RCC 7860 (cell line): ENCODE measurements at places on chromosomes 4 and X.
A peak's percentile ranks its signal among the peaks of the same experiment; 100 is the strongest.

GRCh38 chr4:153465615-153466080, 512 bp upstream of the TMEM131L start:
- no peak for DNase-seq

DNA sequence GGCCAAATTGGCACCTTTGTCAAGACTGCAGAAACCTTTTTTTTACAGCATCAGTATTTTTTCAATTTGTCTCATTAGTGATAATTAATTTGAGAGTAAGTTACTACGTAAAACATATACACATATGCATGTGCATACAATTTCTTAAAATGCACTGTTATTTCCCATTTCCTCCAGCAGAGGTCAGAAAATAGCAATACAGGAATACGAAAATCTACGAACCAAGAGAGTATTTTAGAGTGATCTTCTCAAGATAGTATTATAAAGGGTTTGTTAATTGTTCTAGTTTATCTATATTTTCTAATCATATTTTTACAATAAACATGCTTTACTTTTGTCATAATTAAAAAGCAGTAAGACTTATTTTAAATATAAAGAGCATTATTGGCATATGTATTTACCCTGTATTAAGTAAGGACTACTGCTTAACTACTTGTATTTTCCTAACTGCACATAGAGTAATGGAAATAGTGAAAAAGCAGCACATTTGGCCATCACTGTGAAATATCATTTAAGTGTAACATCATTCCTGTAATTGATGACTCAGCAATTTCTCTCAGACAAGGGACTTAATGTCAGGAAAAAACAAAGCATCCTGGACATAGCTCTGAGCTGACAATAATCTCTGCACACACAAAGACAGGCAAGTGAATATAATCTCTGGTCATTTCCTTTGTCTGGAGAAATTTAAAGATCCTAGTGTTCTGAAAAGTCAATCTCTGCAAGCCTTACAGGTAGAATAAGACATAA, 45.6 kb downstream of the MAOB start:
- DNase-seq, result peak; percentile 11

DNA sequence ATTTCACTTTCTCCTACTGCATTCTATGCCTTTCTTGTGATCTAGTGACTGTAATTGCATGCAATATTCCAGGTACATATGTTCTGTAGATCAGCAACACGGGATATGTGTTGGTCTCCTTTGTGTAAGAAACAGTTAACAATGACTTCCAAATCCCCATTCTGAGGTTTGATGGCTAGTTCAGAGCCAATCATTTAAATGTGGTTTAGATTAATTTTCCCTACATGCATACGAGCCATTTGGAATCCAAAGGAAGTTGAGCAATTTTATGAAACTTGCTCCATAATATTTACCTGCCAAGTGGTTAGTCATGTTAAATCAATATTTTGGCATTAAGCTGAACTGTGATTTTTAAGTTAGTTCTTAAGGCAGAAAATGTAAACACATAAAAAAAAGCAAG, 172.8 kb upstream of the DCAF12L2 start:
- DNase-seq, result no peak

- DNase-seq, result no peak
Measured at GRCh38 chr4:125096662-125097061, 218.1 kb upstream of the FAT4 start.

DNA sequence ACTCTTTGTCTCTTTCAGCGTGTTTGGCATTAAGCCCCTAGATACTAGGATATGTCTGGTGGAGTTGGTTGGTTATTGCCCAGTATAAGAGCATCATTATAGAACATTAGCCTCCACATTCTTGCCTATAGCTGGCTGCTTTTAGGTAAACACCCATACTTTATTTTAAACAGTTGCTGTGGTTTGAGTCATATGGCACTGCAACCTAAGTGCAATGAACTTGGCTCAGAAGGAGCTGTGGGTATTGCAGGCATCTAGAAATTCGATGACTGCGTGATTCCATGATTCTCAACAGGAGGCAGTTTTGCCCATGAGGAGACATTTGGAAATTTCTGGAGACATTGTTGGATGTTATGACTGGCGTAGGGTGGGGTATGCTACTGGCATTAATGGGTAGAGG, 49.5 kb downstream of the DCLK2 start:
- no peak for DNase-seq

- peak; percentile 42 for DNase-seq
Measured at GRCh38 chr4:97493815-97494518, 649.3 kb downstream of the STPG2 start.

DNA sequence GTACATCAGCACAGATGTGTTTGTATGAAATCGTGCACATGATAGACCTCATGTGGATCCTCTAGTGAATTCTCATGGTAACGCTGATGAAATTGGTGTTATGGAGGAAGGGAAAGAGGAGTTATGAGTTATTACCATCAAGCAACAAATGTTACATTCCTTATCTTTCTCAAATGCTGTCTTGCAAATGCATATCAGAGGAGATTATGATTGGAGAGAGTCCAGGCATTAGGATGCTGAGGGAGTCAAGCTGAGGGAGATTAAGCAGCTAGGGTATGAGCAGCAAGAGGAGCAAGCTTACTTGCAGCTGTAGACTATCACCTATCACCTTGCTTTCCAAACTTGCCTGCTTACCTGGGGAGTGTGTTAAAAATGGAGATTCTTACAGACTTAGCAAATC, 36.8 kb upstream of the SFRP2 start:
- no peak for DNase-seq

GRCh38 chr4:75235359-75235951, 278.7 kb downstream of the RCHY1 start:
- DNase-seq, result no peak

- no peak for DNase-seq
Measured at GRCh38 chrX:120365320-120365719, 3.4 kb downstream of the ATP1B4 start.

GRCh38 chr4:54118850-54119589, 19.1 kb downstream of the GSX2 start:
- DNase-seq, result no peak

DNA sequence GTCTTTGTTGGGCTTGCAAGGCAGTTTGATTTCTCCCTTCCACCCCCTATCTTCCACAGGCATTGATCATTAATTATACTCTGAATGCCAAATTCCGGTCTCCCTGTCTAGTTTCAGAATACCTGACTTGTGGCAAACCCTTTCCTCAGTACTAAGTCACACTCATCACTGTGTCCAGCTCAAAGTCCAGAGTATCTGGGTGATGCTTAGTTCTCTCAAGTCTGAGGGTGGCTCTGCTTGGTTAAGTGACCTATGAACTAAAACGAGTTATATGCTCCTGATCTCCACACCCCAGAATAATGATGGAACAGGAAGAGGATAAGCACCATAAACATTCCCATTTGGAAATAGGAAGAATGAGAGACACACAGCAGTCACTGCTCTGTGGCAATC, 6.5 kb downstream of the SMIM9 start:
- no peak for DNase-seq

GRCh38 chrX:111503485-111503993, 7.9 kb upstream of the SERTM2 start:
- no peak for DNase-seq

GRCh38 chr4:97374526-97374925, 768.8 kb downstream of the STPG2 start:
- DNase-seq, result no peak

DNA sequence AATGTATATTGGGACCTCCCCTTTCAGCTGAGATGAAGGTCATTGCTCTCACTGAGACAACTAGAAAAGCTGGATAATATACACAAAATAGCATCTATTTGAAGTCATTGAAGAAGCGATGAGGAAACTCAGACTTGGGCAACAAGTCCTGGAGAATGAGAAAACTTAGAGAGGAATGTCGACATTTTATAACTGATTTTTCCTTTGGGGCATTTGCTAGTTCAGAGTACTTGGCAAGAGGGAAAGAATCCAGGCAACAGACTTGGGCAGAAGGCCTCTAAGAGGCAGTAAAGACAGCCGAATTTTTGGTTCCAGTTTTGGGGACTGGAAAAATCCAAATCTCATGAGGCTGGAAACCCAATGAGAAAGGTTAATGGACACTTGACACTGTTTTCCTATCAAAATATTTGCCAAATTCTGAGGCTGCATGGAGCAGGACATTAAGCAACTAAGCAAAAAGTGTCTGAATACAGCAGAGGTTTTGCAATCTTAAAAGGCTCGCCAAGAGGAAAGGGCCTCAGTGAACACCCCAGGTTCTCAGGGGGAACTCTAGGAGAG, 21.0 kb upstream of the ANXA5 start:
- no peak for DNase-seq

DNA sequence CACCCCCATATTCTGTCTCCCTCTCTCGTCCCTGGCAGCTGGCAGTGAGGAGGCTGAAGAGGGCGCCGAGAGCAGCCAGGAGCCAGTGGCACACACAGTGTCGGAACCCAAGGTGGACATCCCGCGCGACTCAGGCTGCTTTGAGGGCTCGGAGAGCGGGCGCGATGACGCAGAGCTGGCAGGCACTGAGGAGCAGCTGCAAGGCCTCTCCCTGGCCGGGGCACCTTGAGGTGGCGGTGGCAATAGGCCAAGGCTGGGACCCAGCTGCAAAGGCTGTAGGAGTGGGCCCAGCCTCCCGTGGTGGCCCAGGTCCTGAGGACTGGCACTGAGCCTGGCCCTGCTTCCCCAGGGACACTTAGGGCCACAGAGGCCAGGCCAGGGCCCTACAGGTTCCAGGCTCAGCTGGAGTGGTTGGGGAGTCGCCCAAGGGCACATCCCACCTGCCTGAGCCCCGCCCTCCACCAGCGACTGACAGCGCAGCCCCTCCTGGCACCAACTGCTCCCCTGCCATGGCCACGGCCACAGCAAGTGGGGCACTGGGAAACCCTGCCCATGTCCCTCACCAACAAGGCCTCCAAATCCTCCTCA, 13.9 kb downstream of the SASH3 start:
- DNase-seq, result no peak

- DNase-seq, result no peak
Measured at GRCh38 chrX:93875621-93876282, 201.7 kb downstream of the FAM133A start.

DNA sequence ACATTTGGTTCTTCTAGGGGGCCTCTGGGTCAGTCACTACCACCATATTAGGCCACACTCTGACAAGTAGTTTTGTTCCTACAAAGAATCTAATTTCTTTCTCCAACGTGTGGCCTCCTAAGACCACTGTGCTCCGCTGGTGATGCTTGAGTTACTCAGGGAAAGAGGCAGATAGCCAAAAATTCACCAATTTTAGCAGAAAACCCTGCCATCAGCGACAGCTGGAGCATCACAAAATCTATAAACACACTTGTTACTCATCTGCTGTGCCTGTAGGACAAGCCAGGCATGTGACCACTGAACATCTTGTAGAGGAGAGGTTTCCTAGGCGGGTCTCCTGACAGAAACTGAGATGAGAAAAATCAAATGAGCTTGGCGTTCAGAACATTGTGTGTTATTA, 105.4 kb downstream of the SYNPO2 start:
- DNase-seq, result no peak

GRCh38 chr4:124941267-124941666, 228.7 kb upstream of the ANKRD50 start:
- DNase-seq, result peak; percentile 30

DNA sequence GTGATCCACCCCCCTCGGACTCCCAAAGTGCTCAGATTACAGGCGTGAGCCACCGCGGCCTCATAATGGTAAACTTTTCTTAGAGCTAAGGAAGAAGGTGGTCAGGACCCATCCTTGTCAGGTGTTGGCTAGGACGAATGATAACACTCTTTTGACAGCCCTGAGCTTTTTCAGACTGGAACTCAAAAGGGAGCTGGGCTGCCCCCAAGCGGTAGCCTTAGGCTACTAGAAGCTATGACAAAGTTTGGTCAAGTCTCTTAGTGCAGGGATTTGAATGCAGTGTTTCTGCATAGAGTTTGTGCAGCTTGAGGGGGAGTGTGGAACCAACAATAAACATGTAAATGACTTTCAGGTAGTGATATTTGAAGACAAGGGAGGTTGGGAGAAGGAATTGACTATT, 11.8 kb upstream of the HSD17B10 start:
- DNase-seq, result no peak

- no peak for DNase-seq
Measured at GRCh38 chr4:48266781-48267180, 2.9 kb downstream of the TEC start.

GRCh38 chr4:56511098-56511497, 5.5 kb downstream of the ARL9 start:
- DNase-seq, result no peak

DNA sequence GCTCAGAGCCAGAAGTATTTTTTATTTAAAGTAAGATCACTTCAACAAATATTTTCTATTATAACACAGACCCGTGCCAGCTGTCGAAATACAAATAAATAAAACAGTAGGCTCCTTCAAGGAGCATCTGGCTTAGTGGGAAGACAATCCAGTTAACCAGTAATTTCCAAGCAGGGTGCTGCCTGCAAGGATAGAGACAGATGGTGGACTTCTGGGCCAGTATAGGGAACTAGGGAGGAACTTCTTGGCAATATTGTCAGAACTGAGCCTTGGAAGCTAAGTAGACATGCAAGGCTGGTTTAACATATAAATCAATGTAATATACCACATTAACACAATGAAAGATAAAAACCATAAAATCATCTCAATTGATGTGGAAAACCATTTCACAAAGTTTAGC, 17.0 kb upstream of the MTMR1 start:
- DNase-seq, result no peak

DNA sequence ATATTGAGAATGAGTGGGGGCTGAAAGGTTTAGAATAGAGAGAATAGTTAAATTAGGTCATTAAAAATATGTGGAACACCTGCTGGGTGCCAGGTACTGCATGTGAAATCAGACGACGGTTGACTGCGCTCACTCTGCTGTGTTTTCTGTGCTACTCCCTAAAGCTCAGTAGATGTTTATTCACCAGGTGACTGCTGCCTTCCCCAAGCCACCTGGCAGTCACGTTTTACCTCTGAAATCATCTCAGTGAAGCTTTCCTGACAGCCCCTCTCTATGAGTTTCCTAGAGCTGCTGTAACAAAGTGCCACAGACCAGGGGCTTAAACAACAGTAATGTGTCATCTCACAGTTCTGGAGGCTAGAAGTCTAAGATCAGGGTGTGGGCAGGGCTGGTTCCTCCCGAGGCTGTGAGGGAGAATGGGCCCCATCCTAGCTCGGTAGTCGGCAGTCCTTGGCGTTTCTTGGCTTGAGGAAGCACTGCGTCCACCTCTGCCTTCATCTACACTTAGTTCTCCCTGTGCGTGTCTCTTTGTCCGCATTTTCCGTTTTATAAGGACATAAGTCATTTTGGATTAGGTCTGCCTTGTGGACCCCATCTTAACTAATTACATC, 25.3 kb downstream of the ADD1 start:
- DNase-seq, result no peak

GRCh38 chrX:48972220-48973164, 848 bp upstream of the KCND1 start:
- DNase-seq, result no peak
